ENCODE measurements at places on chromosomes 1 and 21. TPM values are rescaled to one million over a fixed set of nuclear protein-coding genes. Genes with fewer than 3 reads are reported as not detected.

DNA sequence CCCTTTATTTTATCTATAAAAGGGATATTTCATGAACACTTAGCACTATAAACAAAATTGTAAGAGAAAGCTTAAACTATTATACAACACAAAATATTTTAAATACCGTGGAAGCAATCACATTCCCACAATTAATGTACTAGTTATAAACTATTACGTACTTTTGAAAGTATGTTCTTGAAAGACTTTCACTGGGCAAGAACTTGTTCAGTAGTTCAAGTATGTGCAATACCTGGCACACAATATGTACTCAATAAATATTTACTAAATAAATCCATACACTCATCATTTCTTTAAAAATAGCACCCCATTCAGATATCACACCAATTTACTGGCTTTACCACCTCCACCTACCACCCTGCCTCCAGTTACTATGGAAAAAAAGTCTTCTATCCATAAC is 12.6 kb upstream of the FMO2 start:
- no peak for DNase-seq

C1orf141 gene
- not detected for total RNA-seq

NEGR1 gene
- total RNA-seq: 25.6 TPM

DNA sequence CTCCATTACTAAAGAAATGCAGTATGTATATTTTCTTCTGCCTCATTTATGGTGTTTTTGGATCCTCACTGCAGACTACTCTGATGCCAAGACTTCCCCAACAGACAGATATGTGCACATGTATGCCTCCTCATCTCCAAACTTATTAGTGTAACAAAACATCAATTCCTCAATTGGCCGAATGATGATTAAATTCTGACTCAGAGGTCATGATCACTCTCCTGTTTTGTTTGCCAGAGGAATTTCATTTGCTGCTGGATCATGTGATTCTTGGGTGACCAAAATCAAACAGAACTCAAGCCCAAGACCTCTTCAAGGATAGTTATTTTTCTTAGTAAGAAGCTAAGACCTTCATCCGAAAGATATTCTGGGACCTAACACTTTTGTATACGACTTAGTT is 227.6 kb downstream of the LMO4 start:
- DNase-seq: no peak

DNA sequence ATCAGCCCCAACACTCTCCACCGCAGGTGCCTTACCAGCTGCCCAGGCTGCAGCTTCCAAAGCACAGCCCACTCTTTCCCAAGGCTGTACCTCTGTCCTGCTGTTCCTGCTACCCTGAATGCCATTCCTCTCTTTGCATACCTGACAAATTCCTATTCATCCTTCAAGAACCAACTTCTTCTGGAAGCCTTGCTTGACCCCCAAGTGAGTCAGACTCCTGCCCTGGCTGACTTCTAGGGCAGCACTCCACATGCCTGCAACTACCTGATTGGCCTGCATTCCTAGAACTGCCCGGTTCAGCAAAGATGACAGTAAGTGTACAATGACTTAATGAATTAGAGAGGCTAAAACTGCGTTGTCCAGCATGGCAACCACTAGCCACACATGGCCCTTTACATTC is 20.8 kb upstream of the PDZK1IP1 start:
- DNase-seq: no peak

GRCh38 chr1:116224111-116224510 is 112.9 kb downstream of the MAB21L3 start:
- no peak for DNase-seq

- peak; percentile 94 for DNase-seq
These were observed 15.5 kb downstream of the IFNGR2 start for GRCh38 chr21:33418691-33419090.

GRCh38 chr1:91604632-91605031 is 104.0 kb downstream of the CDC7 start:
- DNase-seq: no peak

MATN1 gene
- not detected for total RNA-seq

MROH7 gene
- 5.9 TPM for total RNA-seq

DNA sequence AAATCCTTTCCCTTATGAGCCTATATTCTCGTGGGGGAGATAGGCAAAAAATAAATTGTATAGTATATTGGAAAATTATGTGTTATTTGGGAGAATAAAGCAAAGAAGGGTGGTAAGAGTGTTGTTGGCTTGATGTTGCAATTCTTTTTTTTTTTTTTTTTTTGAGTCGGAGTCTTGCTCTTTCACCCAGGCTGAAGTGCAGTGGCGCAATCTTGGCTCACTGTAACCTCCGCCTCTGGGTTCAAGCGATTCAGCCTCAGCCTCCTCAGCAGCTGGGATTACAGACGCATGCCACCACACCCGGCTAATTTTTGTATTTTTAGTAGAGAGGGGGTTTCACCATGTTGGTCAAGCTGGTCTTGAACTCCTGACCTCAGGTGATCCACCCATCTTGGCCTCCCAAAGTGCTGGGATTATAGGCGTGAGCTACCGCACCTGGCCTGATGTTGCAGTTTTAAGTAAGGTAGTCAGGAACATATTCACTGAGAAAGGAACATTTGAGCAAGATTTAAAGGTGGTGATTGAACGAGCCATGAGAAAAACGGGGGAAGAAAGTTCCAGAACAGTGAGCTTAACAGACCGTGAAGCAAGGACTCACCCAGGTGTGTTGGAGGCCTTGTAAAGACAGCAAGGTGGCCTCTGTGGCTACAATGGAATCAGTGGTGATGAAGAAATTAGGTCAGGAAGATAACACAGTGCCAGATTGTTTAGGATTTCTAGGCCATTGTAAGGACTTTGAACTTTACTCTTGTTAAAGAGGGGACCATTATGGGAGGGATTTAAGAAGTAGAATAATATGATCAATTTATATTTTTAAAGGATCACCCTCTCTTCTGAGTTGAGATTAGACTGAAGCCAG is 45.8 kb downstream of the RPRD2 start:
- no peak for DNase-seq

DNA sequence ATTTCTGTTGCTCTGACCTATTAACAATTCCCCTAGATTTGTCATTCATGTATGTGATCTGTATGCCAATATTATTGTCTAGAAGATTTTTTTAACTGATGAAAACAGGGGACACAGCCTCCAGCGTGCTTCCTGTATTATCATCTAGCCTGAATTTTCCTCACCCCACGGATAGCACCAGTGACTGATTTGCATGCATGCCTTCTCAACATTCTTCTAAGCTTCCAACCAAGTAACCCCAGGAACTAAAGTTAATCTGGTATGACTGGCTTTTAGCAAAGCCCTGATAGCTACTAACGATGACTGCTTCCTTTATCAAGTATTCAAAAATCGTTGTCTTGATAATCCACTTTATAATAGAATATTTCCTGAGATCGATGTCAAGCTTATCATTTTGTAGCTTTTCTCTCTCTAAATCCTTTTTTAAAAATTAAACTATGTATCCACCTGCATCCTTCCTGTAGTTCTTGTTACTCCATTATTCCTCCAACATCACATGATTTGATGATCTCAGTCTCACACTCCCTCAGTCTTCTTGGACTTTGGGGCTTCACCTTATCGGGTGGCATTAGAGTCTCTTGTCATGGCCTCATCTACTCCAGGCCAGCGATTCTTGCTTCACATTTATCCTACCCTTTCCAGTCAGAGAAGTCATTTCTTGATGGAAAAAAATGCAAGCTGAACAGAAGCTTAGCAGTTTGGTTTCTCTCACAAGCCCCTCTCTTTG is 19.0 kb downstream of the BCAR3 start:
- no peak for DNase-seq

DNA sequence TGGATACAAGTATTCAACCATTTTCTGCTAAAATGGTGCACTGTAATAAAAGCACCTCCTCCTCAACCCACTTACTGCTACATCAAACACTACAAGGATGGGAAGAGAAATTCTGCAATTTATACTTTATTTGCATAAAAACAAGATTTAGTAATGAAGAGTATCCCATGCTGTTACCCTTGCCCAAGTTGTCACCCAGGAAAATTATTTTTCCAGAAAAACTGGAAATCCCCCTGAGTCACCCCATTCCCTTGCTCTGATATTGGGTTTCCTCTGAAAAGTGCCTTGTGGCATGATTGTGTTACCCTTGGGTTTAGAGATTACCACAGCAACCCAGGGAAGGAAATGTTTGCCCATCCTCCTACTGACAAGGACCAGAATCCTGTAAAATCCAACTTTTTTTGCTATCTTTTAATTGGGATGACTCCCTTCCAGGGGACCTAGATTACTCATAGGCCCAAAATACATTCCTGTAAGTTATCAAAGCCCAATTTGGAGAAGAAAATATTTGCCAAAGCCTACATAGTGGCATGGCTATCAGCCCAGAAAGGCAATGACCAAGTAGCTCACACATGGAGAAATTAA is 16.5 kb upstream of the ZC3H11B start:
- DNase-seq: no peak

- no peak for DNase-seq
These were observed 29.4 kb upstream of the LRRN2 start for GRCh38 chr1:204714861-204715511.

HEYL gene
- 25.9 TPM for total RNA-seq

DNA sequence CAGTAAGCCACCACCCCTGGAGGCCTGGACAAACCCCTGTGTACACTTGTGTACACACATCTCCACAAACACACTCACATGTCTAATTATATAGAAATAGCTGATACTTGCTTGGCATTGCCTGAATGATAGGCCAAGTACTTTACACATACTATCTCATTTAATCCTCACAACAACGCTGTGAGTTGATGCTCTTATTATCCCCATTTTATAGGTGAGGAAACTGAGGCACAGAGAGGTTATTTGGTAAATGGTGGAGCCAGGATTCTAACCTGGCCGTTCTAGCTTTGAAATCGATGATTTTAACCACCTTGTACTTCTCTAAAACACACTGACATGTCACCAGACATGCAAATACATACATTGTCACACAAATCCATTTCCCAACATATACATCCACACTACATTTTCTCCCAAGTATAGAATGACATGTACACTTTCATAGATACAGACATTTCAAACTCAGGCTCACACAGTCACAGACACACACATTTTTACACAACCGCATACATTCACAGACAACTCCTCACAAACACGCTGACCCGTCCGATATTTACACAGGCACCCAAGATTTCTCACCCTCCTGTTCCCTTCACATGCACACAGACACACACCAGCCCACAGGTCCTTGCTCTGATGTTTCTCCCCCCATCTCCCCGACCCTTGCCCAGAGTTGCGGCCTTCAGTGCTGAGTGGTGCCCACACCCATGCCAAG is 3.2 kb downstream of the ARHGEF19 start:
- DNase-seq: no peak

DMRTA2 gene
- total RNA-seq: not detected

ARTN gene
- total RNA-seq: 0.54 TPM

DNA sequence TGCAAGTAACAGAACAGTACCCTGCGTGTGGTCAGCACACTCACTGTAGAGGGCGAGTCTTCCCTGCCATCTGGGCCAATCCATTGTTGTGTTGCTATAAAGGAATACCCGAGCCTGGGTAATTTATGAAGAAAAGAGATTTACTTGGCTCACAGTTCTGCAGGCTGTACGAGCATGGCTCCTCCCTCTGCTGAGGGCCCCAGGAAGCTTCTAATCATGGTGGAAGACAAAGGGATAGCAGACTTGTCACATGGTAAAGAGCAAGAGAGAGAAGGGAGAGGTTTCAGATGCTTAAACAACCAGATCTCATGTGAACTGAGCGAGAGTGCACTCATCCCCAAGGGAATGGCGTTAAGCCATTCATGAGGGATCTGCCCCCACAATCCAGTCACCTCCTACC is 126.2 kb downstream of the CNIH3 start:
- DNase-seq: no peak

DNA sequence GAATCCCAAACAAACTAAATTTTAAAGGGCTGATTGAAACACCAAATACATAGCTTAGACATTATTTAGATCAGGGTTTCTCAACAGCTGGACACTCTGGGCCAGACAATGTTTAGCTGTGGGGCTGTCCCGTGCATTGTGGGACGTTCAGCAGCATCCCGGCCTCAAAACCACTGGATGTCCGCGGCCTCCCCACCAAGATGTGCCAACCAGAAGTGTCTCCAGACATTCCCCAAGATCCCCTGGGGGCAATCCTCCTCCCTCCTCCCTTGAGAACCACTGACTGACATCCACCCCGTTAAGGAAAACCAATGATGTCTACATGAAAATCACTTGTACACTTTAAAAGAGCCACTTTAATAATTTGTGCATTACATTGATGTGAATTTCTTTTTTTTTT is 38.4 kb downstream of the CLSTN1 start:
- no peak for DNase-seq

- DNase-seq: peak; percentile 43
These were observed 23.3 kb downstream of the HSPG2 start for GRCh38 chr1:21913763-21914162.

PLA2G2A gene
- total RNA-seq: 499 TPM

DNA sequence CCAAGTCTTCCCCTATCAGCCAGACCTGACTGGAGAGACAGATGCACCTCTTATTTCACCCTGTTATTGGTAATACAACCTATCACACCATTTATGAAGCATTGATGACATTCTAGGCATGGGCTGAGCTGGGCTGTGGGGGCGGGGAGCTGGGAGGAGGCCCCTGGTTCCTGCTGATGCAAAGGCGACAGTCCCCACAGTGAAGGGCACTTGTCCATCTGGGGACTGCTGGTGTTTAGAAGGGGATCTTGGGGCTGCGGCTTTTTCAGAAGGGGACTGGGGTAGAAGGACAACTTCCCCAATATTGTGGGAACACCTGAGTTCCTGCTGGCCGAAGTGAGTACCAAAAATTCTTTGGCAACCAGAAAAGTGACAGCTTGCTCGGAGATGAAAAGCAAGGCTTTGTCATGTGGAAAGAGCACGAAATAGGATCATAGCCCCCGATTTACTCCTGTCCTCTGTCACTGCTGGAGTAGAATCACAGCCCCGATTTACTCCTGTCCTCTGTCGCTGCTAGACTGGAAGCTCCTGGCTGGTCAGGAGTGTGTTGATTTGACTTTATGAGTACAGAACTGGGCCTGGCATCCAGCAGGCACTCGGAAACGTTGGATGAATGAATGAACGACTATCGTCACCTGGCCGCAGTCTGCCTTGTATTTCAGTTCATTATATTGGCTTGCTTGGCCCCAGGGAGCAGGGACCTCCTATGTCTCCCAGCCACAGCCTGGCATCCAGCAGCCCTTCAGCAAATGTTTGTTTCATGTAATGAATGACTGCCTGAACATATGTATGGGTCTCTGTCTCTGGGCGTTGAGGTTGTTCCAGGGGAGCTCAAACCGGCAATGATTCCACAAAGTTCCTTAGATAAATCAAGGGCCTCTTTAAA is 16.5 kb upstream of the ETV3L start:
- no peak for DNase-seq
